ENCODE measurements at places on chromosomes 5 and 9.
A peak's percentile ranks its signal among the peaks of the same experiment; 100 is the strongest.

- DNase-seq, result no peak
These were observed 53.7 kb downstream of the RGMB start for GRCh38 chr5:98827161-98827560.

GRCh38 chr9:15121630-15122029 lies 185.4 kb downstream of the TTC39B start:
- no peak for DNase-seq

- no peak for DNase-seq
These were observed 64.0 kb upstream of the SYNPO start for GRCh38 chr5:150576449-150576949.

DNA sequence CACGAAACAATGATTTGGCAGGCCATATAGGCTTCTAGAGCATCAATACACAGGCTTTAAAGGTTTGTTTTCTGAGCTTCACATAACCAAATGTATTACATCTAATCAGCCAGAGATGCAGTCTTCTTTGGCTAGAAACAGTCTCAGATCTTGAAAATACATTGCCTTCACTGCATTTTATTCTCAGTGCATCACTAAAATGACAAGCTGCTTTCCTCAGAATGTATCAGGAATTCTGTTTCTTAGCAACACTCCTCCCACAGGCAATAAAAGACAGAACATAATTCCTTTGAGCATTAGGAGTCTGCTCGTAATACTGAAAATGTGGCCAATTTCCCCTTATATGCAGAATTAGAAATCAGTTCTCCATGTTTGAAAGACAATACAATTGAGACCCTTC lies 36.9 kb downstream of the FEM1C start:
- peak; percentile 11 for DNase-seq
